HAP-1 (cell line): ENCODE measurements at places on chromosomes 11 and 22.

GRCh38 chr11:70769106-70769505, 370.8 kb downstream of the CTTN start:
- DNase-seq: no peak

DNA sequence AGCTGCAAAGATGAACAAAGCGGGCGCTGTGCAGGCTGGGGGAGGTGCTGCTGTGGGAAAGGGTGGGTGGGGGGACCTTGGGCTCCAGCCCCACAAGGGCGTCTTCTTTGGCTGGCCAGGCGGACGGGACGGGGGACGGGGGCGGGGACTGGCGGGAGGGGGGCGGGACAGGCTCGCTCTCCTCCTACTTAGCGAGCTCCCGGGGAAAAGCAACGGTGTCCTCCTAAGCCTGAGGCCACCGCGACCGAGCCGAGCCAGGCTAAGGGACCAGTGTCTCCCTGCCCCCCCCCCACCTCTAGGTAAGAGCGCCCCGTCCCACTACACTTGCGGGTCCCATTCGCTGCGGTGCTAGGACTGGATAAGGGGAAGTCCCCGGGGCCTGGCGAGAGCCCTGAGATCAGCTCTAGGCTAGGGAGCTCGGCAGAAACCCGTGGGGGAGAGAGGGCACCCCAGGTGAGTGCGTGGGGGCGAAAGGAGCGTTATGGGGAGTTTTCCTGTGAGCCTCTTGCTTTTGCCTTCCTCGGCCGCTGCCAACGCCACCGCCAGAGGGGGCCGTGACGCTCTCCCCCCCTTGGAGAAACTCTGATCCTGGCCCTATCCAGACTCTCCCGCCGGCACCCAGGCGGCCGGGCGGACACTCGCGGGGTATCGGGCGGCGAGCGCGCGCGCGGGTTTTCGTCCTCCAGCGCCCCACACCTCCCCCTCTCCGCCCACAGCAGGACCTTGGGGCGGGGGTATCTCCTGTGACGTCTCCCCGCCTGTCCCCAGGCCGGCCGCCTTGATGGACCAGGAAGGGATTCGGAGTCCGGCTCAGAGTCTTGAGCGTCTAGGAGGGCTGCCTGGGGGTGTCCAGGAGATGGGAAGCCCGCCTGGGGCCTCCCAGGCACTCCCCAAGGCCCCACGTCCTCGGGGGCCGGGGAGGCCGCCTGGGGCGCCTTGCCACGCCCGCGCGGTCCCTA, at the start of gene PHLDB1:
PHLDB1 (plus strand) TSS at position 215 of the 959 bp plus-strand sequence. CDS start 6,222 bp downstream, outside the sequence.
- DNase-seq: peak; percentile 87

DNA sequence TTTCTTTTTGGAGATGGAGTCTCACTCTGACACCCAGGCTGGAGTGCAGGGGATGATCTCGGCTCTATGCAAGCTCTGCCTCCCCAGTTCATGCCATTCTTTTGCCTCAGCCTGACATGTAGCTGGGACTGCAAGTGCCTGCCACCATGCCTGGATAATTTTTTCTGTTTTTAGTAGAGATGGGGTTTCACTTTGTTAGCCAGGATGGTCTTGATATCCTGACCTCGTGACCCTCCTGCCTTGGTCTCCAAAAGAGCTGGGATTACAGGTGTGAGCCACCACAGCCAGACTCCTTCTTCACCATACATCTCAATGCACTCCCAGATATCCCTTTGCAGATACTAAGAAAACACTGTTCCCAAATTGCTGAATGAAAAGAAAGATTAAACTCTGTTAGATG, 224.3 kb downstream of the OR4A5 start:
- no peak for DNase-seq

DNA sequence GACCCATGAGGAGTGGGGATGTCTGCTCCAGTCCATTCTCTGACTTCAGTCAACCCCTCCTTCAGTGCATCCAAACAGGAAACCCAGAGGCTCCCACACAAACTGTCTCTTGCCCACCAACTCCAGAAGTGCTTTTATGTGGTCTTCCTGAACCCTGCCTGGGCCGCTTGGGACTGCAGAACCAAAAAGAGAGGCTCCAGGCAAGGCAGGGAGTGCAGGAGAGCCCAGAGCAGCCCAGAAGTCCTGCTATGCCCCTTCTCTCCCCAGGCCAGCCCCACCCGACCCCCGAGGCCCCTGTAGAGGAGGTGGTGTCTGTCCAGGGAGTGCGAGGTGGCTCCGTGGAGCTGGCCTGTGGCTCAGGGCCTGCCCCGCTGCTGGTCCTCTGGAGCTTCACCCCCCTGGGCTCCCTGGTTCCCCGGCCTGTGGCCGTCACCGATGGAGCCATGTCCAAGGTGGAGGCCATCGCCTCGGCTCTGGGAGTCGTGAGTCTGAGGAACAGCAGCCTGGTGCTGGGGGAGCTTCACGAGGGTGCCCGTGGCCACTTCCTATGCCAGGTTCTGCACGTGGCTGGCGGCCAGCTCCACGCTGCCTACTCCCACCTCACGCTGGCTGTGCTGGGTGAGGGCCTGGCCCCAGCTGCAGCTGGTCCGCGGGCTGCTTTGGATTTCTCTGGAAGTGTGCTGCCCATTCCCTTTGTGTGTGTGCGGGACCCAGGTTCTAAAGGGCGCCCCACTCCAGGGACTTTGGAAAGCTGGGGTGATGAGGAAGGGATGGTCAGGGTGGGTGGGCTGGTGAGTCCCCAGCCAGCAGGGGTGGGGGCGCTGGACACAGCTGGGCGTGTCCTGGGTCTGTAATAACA, 1.8 kb downstream of the VSIG10L2 start:
- no peak for DNase-seq

GRCh38 chr22:20438427-20438677, 727 bp upstream of the SCARF2 start:
- no peak for DNase-seq

DNA sequence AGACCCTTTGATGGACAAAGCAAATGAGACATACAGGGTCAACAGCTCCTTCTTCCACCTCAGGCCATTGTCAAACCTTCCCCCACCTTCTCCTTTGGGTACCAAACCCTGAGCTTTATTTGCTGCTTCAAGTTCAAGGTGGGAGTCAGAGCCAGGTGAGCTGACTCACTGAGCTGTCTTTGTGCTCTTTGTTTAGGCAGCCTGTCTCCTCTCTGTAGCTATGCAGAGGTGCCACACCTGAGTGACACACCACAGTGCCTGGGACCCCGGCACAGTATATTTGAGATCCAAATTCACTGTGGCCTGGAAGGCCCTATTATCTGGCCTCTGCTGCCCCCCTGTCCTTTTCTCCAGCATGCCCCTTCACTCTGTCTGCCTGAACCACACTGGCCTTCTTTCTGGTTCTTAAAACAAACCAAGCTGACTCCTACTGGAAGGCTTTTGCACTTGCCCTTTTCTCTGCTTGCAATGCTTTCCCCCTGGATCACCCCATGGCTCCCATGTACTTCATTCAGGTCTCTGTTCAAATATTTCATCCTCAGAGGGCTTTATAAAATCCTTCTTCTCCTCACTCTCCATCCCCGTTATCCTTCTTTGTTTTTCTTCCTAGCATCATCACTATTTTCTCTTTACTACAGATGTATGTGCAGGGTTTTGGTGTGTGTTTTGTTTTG, 16.1 kb downstream of the LMO2 start:
- no peak for DNase-seq

DNA sequence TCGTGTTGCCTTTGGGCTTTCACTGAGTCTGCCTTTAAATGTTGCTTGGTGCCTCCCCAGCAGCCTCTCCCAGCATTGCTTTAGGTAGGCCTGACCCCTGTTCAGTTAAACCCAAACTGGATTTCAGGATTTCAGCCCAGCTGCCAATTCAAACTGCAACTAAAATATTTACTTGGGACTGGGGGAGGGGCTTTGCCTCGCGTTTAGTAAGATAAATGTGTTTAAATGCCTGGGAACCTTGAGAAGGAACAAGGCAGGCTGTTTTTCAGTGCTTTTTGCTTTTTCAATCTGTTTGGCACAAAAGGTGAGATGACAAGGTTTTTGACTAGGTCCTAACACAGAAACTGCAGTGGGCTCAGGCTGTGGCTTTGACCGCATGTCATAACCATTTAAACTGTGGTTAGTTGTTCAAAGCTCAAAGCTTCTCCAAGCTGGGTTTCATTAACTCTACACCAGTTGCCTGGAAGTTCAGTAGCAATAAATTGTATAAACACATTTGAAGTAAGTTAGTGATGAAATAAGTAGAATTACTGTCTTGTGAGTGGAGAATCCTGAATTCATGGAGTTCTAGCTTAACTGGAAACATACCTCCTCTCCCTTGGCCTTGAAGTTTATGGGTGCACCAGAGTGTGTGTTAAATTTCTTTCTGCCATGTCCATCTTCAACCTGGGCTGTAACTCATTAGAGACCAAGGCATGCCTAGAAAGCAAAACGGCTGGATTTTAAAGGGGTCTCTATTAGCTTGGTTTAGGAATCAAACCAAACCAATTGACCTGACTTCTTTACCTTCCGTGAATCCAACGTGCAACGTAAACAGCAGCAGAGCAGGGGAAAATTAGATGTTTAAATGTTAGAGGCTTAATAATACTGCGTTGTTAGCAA, 3.6 kb downstream of the PKNOX2 start:
- peak; percentile 43 for DNase-seq

DNA sequence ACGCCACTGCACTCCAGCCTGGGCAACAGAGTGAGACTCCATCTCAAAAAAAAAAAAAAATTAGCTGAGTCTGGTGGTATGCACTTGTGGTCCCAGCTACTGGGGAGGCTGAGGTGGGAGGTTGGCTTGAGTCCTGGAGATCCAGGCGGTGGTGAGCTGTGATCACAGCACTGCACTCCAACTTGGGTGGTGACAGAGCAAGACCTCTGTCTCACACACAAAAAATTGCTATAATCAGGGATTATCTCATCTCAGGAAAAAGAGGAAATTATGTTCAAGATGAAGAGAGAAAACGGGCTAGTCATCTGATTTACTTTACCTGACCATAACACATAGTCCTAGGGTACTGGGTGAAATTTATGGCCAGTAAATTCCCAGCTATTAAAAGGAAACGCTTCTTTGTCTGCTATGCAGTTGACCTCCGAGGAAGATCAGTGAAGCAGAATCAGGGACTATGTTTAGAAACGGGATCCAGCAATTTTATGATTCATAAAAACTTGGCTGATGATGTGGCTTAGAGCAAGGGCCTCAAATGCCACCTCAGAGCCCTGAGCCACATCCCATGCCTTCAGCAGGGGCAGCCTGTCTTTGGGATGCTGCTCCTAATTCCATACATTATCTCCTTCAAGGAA, 386.2 kb downstream of the NTM start:
- DNase-seq: no peak

DNA sequence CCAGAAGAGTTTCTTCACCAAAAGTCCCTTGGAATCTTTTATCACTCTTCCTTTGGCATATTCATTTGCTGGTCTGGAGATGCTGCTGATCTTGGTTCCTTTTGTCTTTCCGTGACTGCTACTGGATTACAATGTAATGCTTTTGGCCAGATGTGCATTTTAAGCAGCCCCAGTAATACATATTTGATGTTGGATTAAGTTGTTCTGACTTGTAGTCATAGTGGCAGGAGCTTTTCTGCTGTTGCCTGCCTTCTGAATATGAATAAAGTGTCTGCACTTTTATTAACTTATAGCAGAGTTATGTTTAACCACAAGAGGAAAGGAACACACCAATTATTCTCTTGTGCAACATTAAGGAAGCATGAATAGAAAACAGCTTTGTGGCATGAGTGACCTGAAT, 360.0 kb upstream of the DDI1 start:
- DNase-seq: no peak

- DNase-seq: no peak
Observed at GRCh38 chr11:100719809-100720221, 32.7 kb downstream of the ARHGAP42 start.

- no peak for DNase-seq
Observed at GRCh38 chr11:6895010-6895409, 2.7 kb upstream of the OR2D2 start.

DNA sequence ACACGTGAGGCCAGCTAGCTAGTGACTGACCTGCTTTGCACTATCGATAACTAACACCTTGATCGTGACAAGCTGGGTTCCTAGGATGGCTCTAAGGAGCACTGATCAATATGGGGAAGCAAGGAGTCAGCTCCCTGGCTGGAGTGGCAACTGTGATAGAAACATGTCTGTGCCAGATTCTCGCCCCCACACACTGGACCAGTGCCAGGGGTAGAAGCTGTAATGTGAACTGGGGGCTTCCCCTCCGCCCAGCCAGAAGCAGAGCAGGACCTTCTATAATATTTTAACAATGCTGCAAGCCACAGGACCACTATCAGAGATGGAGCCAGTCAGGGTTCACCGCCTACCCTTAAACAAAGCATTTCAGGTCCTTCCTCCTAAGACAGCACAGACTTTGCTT, 96.5 kb downstream of the DSCAML1 start:
- no peak for DNase-seq

GRCh38 chr11:36693139-36693843, 95.3 kb upstream of the RAG2 start:
- no peak for DNase-seq

GRCh38 chr11:2569731-2570210, 125.0 kb downstream of the KCNQ1 start:
- no peak for DNase-seq

DNA sequence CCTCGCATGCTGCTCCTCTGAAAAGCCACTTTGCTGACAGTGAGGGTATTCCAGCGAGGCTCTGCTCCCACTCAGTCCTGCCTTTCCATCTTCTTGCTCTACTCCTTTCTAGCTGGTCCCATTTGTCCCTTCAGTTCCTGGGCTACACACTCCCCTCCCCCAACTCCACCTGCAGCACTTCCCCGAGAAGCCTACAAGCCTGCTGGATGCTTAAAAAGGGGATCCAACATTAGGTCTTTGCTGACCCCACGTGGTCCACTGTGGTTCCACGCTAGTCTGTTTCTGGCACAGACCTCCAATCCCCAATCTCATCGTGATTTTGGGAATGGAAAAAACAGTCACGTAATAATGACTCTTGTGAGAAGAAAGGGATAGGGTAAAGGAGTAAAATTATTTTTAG, 121.6 kb upstream of the SNX19 start:
- no peak for DNase-seq

DNA sequence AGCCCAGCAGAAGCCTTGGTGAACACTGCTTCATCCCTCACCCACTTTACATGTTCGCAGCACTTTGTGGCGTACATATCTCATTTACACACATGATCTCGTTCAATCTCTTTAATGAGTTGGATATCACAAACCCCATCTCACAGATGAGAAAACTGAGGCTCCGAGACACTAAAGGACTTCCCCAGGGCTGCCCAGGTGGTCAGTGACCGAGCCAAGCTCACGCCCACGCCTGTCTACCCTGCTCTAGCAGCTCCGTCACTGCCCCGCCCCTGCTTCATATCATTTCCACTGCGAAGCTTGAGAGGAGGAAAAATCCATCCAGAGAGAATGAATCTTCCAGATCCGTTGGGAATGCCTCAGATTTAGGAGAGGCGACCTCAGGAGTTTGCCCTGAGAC, 11.8 kb upstream of the DSCAML1 start:
- no peak for DNase-seq

- no peak for DNase-seq
Observed at GRCh38 chr22:19127329-19128008, 3.6 kb upstream of the TSSK2 start.
